ENCODE measurements at places on chromosomes 3 and 15. TPM values are rescaled to one million over a fixed set of nuclear protein-coding genes. Genes with fewer than 3 reads are reported as not detected.

DNA sequence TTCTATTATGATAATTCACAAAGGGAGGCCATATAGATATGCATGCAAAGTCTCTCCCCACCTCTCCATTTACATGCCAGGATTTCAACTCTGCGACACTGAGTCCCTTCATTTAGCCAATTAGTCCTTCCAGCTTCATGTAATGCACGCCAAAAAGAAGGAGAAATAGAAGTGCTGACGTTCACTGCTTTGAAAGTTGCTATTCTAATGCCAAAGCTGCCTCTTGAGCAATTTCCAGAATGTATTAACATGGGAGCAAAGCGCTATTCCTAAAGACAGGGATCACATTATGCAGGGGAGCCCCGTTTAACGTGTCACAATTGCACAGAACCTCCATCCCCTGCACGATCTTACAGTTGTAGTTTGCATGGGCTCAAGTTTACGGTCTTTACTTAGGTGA, 130.5 kb downstream of the TIGIT start:
- no peak for DNase-seq

DNA sequence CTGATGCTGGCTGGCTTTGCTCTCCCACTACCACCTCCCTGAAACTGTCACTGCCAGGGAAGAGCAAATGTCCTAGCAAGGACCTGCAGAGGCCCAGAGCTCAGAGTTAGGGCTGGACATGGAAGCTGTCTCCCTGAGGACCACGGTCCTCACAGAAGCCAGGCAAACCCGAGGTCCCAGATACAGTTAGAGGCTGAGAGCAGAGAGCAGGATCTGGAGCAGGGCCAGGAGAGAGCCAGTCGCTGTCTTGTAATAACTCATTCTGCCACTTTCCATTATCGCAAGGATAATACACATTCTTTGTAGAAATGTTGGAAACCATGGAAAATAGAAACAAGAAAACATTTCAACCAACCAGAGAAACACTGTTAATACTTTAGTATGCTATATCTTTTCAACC, 10.1 kb downstream of the GHSR start:
- DNase-seq = no peak

DNA sequence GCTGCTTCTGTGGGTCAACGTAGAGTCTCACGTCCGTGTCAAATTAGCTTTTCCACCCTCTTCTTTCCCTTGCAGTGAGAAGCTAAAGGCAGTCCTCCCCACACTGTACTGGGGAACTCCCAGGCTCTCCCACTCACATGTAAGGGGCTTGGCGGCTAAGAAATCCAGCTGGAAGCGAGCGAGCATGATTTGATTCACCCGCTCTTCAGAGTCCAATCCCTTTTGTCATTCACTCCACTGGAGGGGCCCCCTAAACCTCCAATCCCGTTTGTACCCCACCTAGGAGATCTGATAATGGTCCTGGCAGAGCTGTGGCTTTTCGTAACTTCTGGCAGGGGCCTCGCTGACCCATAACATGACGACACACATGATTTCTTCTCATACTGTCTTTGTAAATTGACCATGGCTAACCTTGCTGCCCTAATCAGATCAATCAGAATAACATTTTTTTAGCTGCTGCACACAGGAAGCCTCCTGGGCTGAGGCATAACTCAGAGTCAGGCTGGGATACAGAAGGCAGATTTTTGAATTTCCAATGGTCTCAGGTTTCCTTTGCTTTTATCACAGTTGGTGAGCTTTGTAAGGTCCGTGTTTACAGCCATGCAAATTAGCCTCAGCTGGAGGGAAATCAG, 235.2 kb downstream of the GREM1 start:
- no peak for DNase-seq

DNA sequence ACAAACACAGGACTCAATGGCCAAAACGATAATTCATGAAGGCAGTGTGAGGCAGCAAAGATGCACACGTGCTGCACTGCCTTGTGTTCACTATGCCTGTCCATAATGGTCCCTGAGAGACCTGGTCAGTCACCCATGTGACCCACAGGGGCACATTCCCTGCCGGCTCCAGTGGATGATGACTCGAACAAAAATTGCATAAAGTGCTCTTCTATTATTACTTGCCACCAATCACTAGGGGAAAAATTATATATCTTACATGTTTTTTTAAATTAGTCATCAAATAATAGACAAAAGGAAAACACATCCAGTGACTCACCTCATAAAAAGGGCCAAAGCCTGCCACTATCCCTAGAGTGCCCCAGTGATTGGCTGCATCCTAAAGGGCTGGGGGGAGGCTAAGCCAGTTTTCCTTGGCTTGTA, 47.5 kb downstream of the UBP1 start:
- no peak for DNase-seq

The COLQ gene
- 1.2 TPM for total RNA-seq

The INSYN1 gene
- 3.6 TPM for total RNA-seq

GRCh38 chr3:196175116-196175625, 36.0 kb downstream of the ZDHHC19 start:
- no peak for DNase-seq

GRCh38 chr15:35813573-35813972, 267.6 kb upstream of the DPH6 start:
- no peak for DNase-seq

The NEK10 gene
- total RNA-seq = 7.2 TPM

The GOLGA8R gene
- total RNA-seq = 1.8 TPM

- DNase-seq = no peak
Measured at GRCh38 chr15:92864127-92864814, 35.9 kb upstream of the CHD2 start.

DNA sequence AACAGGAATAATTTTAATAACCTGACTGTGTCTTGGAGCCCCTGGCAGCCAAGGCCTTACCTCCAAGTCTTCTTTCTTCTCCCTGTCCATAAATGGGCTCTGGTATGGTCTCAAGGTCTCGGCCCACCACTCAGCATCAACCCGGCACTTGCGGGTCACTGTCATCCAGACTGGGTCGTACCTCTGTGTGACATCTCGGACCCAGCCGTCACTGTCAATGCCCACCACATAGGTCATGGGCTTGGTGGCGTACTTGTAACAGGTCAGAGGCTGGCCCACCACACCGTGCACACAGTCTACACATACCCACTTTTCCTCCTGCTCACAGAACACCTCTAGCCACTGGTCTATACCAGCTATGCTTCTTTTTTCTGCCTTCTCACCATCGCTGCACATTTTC, 20.4 kb downstream of the XPC start:
- no peak for DNase-seq

DNA sequence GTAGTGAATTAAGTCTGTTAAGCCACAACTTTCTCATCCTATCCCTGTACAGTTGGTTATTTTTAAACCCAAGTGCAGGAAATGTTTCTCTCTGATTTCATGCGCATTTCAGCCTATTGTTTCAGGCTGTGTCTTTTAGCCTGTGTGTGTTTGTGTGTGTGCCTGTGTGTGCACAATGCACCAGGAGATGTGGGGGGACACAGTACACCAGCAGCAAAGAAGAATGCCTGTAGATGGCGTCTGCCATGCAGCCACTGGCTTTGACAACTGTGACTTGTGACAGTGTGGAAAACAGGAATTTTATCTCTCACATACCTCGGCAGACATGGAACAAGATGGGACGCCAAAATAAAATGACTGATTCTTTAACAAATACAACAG, 43.6 kb upstream of the PLXNA1 start:
- DNase-seq = no peak

DNA sequence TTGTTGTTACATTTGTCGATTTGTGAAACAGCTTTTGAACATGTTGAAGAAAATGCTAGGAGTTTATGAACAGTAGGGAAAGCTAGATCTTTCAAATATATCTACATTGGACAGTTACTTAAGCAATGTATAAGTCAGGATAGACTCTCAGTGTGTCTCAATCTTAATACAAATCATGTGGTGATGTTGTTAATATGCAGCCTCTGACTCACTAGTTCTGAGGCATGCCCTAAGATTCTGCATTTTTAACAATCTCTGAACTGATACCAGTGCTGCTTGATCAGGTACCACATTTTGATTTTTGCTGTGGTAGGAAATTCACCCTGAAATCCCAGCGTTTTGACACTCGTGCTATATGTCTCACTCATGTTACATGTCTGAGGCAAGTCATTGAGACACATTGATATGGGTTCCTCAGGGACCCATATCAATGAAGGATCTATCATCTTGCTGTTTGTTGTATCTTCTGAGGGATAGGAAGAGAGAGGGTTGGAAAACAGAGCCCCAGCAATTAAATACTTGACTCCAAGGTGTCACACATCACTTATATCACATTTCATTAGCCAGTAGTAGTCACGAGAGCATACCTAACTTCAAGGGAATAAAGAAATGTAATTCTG, 597.9 kb downstream of the TAFA4 start:
- no peak for DNase-seq

DNA sequence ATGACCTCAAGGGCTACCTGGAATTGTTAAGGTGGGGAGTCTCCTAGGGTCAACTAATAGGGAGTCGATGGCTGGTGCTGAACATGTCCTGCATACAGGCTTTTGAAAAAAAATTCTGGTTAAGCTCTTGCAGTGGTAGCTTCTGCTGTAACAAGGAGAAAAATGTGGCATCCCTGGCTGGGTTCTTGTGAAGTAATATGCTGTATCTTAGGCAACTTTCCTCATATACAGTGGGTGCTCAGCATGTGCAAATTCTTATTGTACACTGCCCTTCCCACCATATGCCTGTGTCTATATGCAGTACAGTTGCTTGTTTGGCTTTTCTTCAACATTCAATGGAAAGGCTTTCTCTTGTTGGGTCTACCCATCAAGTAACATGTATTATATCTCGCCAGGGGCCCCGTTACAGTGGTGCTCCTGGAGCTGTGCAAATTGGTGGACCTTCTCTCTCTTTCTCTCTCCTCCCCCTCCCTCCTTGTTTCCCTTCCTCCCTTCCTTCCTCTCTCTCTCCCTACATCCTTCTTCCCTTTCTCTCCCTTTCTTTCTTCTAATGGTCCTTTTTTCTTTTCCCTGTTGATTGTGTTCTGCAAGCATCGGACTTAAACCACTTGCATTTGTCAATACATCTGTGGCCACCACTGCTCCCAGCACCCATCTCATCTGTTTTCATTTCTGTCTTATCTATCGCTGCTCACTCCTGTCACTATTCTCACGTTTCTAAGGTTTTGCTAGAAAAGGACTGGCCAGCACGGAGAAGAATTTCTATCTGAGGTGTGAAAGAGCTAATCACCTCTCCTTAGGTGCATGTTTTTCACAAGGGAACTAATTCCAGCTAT, 35.2 kb downstream of the TGFBR2 start:
- DNase-seq = no peak

- peak; percentile 98 for DNase-seq
Measured at GRCh38 chr3:49929291-49930167, at the start of gene MON1A. TSS of gene MON1A (minus strand) at chr3:49929811. CDS start at chr3:49913346, 16,465 bp downstream.

The KATNBL1 gene
- 39.5 TPM for total RNA-seq

The PCSK6 gene
- total RNA-seq = 6.4 TPM

DNA sequence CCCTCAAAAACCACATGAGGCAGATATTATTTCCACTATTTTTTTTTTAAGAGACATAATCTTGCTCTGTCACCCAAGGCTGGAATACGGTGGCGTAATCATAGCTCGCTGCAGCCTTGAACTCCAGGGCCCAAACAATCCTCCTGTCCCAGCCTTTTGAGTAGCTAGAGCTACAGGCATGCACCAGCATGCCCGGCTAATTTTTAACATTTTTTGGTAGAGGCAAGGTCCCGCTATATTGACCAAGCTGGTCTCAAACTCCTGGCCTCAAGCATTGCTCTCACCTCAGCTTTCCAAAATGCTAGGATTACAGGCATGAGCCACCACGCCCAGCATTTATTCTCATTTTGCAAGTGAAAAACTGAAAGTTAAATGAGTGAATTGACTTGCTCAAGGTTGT, 50.8 kb upstream of the PIAS1 start:
- no peak for DNase-seq

- DNase-seq = no peak
Measured at GRCh38 chr15:67397139-67397538, 123.8 kb upstream of the C15orf61 start.

The ZMYND10 gene
- total RNA-seq = not detected

The GOLGA6L10 gene
- 3.0 TPM for total RNA-seq

DNA sequence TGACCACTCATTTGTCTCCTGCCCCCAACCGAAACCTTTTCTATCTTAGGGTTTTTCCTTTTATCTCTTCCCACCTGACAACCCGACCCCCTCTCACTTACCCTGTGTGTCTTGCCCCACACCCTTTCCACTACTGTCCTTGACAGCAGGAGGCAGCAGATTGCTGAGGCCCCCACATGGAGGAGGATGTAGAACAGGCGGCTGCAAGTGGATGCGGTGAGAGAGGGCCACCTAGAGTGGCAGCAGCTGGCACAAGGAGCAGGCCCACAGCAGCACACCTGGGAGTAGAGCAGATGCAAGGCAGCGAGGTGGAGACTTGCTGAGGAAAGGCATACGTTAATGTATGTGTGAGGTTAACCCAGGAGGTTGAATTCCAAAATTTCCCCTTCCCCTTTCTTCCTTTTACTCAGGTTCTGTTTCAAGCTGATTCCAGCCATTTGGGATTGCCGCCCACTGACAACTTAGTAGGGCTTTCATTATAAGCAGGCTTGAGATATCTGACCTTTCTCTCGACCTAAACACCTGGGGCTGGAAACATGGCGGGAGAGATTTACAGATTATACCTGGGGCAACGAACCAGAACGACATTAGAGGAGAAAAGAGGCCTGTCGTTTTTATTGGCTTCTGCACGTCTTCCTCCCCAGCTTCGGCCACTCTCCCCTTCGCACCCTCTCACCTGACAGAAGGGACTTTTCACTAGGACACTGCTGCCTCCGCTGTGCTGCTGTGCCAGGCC, 643 bp downstream of the SERINC4 start:
- DNase-seq = no peak

DNA sequence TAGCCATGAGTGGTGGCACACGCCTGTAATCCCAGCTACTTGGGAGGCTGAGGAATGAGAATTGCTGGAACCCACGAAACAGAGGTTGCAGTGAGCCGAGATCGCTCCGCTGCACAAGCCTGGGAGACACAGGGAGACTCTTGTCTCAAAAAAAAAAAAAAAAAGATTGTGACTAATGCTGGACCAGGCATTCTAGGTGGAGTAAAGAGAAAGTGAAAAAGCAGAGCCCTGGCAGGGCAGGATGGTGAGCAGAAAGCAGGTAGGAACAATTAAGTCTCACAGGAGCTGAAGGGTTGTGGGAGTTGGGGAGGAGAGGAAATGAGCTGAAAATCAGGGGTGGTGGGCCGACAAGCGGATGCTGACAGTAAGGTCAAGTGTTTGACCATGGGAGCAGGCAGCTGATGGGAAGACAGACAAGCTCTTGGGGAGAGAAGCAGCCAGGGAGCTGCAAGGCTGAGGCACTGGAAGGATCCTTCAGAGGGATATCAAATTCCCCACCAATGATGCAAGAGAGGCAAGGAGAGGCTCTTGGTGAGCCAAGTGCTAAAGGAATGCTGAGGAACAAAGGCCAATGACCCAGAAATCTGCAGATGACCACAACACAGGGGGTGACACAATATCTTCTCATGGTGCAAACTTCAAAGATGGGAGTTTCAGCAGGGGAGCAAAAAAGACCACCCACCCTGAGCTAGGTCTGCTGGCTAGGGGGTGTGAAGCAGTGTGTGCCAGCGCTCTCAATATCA, 251.1 kb downstream of the ULK4 start:
- DNase-seq = no peak

GRCh38 chr15:80275961-80276360, 23.9 kb upstream of the CTXND1 start:
- DNase-seq = no peak

The SLC35G2 gene
- total RNA-seq = 4.3 TPM

- DNase-seq = no peak
Measured at GRCh38 chr3:12501360-12502020, 17.2 kb downstream of the TSEN2 start.

The STT3B gene
- 71.4 TPM for total RNA-seq

All from sigmoid colon (tissue), 7 donors.